Stimulated activated CD8-positive, alpha-beta memory T cell treated with anti-CD3 and anti-CD28 coated beads, Interleukin-7, amount 100 ng/mL, for 1 hour (primary cell): ENCODE measurements at places on chromosomes 13 and 19.

- DNase-seq: no peak
Measured at GRCh38 chr13:101397742-101398141, 18.6 kb downstream of the NALCN start.

DNA sequence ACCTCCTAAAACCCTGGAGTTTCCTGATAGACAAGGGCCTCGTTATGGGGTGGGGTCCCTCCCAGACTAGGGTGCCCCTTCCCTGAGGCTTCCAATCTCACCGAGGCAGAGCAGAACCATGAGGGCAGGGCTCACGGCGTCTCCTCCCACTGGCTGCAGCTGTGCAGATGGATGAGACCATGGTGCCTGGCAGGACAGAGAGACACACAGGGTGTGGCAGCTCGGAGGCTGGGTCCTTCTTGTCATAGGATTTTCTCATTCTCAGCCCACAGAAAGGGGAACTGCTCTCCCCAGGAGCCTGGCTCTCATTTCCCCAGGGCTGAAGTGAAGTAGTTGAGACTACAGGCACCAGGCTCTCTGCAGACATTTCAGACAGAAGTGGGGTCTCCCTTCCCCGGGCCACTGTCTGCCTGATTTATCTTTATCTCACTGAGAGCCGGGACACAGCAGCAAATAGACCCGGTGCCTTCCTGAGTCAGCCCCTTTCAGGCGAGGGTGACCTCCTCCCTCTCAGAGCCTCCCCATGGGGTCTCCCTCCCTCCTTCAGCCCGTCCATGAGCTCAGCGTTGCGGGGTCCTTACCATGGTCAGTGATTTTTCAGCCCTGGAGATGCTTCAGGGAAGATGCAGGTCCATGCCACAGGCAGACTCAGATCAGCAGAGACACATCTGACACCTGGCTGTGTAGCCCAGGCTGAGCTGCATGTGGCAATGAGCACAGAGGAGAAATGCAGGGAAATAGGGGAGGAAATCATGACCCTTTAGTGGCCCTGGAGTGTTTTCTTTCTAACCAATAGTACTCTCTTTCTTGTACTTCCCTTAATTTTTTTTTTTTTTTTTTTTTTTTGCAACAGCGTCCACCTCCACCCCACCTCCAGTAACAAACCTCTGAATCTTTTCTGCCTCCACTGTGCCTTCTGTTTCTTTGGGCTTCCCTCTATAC, at the start of gene LILRA5:
LILRA5 (minus strand) TSS at position 731 of the 942 bp plus-strand sequence; CDS start at position 584, 147 bp downstream.
- DNase-seq: no peak

GRCh38 chr13:68128297-68128915, 898.3 kb upstream of the PCDH9 start:
- DNase-seq: no peak

GRCh38 chr19:13262450-13262849, 112.2 kb downstream of the IER2 start:
- no peak for DNase-seq
